ENCODE measurements at places on chromosomes 6 and 20.

DNA sequence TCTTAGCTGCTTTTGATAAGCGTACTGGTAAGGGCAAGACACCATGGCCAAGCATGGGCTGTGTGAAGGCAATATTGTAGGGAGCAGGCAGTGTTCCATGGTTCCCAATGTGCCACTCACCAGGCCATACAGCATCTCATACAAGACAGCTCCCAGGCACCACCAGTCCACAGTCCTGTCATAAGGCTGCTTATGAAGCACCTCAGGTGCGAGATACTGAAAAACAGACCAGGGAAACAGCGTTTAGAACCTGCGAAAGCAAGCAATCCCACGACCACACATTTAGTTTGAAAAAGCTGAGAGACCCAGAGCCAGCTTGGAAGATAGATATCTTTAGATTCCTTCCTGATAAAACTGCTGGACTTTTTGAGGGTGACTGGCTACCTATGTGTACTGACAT lies 119.1 kb upstream of the SLC2A12 start:
- no peak for DNase-seq

DNA sequence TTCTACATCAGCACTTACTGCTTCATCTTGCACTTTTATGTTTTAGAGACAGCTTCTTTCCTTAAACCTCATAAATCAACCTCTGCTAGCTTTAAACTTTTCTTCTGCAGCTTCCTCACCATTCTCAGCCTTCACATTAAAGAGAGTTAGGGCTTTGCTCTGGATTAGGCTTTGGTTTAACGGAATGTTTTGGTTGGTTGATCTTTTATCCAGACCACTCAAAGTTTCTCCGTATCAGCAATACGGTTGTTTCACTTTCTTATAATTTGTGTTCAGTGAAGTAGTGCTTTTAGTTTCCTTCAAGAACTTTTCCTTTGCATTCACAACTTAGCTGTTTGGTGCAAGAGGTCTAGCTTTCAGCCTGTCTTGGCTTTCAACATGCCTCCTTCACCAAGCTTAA lies 40.4 kb downstream of the DNAAF9 start:
- no peak for DNase-seq

- DNase-seq = peak; percentile 5
These were observed 1405.1 kb upstream of the EYS start for GRCh38 chr6:67112120-67112519.

DNA sequence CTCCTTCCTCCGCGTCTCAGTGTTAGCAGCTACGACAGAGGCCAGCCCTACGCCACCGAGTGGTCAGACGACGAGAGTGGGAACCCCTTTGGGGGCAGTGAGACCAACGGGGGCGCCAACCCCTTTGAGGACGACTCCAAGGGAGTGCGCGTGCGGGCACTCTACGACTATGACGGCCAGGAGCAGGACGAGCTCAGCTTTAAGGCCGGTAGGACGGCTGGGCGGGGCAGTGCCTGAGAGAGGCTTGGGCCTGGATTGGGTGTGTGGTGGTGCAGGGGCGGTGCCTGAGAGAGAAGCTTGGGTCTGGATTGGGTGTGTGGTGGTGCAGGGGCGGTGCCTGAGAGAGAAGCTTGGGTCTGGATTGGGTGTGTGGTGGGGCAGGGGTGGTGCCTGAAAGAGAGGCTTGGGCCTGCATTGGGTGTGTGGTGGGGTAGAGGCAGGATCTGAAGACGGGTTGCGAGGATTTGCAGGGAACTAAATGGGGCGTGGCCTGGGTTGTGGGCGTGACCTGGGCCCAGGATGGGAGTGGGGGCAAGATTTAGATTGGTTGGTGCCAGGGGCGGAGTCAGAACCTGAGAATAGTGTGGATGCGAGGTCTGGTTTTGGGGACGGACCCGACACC lies 24.4 kb downstream of the SPDEF start:
- peak; percentile 70 for DNase-seq

- DNase-seq = no peak
These were observed 153.6 kb upstream of the QKI start for GRCh38 chr6:163260911-163261310.

- DNase-seq = no peak
These were observed 77.6 kb upstream of the STXBP5 start for GRCh38 chr6:147126618-147127022.

- DNase-seq = no peak
These were observed 215.0 kb upstream of the NOX3 start for GRCh38 chr6:155670655-155671054.

- no peak for DNase-seq
These were observed 48.2 kb upstream of the TLDC2 start for GRCh38 chr20:36827541-36828279.

DNA sequence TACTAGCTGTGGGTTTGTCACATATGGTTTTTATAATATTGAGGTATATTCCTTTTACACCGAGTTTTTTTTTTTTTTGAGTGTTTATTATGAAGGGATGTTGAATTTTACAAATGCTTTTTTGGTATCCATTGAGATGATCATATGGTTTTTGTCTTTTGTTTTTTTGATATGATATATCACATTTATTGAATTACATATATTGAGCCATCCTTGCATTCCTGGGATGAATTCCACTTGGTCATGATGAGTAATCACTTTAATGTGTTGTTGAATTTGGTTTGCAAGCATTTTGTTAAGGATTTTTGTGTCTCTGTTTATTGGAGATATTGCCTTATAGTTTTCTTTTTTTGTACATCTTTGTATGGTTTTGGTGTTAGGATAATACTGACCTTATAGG lies 3.3 kb upstream of the ZNF337 start:
- peak; percentile 12 for DNase-seq

GRCh38 chr20:47258745-47259695 lies 97.5 kb downstream of the ZMYND8 start:
- peak; percentile 17 for DNase-seq

GRCh38 chr6:133704371-133704770 lies 184.5 kb upstream of the TCF21 start:
- DNase-seq = peak; percentile 63

- DNase-seq = peak; percentile 28
These were observed 4.2 kb upstream of the VARS1 start for GRCh38 chr6:31799781-31800180.

GRCh38 chr6:12648171-12648570 lies 68.4 kb upstream of the PHACTR1 start:
- no peak for DNase-seq

- DNase-seq = peak; percentile 83
These were observed 92.6 kb downstream of the UTRN start for GRCh38 chr6:144377586-144378210.

DNA sequence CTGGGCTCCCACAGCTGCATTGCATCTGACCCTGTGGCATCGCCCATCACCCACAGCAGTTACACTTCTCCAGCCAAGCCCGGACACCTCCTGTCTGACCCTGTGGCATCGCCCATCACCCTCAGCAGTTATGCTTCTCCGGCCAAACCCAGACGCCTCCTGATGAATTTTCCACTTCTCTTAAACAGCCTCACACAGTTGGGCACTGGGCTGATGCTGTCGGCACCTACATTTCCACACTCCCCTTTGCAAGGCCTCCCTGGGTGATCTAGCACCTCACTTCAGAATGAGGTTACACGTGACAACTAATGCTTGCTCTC lies 175.2 kb upstream of the ARID1B start:
- no peak for DNase-seq

DNA sequence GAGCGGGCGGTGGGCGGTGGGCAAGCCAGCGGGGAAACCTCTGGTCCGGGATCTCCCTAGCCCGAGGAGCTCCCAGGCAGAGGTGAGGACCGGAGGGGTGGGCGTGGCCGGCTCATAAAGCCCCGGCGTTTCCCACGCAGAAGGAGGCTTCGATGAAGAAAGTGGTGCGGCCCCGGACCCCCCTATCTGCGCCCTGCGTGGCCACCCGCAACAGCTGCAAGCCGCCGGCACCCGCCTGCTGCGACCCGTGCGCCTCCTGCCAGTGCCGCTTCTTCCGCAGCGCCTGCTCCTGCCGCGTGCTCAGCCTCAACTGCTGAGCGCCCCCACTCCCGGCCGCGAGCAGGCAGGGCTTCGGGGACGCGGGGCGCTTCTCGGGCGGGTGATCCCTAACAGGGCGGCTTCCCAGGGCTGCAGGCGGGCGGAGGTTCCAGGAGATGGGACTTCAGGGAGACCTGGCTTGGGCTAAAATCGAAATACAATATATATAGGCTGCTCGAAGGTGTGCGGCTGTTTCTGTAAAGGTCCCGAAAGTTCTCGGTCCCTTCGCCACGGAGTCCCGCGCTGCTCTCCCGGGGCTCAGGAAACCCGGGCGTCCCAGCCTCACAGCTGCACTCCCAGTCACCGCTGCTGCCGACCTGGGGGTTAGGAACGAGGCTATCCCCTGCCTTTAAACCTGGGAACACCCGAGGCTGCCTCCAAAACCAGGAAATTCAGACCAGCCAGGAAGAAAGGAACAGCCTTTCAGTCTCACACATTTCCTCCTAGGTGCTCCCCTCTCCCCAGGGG lies 27.8 kb downstream of the ASIP start:
- peak; percentile 41 for DNase-seq

- no peak for DNase-seq
These were observed 56.3 kb upstream of the EYA4 start for GRCh38 chr6:133184798-133185372.

DNA sequence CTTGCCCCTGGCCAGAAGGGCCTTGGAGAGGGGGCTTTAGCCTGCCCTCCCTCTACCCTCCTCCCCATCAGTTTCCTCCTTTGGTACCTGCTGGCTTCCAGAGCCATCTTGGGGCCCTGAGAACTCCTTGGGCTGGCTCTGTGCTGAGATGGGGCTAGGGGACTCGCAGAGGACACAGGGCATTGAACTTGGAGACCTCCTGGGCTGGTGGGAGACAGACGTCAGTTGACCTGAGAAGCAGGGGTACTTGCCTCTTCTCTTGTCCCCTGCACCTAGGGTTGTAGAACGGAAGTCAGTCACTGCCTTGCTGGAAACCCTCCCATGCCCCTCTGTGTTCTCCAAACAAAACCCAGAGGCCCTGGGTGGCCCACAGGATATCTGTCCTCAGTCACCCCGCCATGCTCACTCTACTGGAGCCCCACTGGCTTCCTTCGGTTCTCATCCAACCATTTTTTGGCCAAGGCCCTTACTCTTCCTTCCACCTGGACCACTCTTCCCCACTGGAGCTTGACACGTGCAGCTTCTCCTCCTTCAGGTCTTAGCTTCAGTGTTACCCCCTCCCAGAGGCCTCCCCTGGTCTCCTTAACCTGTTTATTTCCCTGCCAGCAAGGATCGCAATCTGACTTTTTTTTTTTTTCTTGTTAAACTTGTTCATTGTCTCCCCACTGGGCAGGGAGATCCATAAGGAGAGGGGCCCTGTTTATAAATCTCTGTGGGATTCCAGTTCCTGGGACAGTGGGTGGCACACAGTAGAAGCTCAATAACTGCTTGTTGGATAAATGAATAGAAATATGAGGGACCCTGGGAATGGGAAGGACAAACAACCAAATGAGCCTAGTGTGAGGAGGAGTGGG lies 971 bp downstream of the RBCK1 start:
- no peak for DNase-seq

DNA sequence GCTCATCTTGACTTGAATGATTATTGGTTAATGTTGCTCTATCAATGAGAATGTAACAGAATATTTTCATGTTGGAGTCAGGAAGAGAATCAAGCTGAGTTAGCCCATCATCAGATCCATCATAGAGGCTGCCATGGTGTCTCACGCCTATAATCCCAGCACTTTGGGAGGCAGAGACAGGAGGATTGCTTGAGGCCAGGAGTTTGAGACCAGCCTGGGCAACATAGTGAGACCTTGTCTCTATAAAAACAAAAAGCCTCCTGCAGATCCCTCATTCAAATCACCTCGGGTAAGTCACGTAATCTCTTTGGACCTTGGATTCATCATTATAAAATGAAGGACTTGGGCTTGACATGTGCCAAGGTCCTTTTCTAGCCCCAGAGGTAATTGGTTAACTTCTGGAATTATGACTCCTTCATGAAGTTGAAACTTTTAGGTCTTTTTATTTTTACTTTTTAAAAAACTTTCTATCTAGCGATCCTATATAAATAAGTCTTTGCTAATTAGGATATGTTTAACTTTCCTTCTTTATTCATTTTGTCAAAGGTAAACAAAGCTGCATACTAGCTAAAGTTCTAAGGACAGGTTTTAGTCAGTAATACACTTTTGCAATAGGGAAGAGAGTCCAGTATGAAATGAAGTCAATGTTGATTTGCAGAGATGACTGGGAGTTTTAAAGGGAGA lies 110.9 kb downstream of the ZFAND3 start:
- DNase-seq = no peak

- no peak for DNase-seq
These were observed 153.6 kb upstream of the SHLD1 start for GRCh38 chr20:5596401-5597193.

DNA sequence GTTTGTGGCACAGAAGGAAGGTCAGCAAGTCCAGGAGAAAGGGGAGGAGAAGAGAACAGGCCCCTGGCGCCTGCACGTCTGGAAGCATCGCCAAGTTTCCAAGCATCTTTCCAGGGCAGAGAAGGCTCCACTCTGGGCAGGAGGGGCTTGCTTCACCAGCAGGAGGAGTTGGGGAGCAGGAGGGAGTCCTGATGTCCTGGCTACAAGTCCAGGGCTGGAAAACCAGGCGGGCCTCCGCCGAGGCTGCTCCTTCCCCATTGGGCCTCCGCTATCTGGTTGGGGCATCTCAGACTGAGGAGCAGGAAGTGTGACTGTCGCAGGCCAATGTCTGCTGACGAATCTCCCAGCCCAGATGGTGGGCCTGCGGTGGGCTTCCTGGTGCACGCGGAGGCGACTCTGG lies 421.9 kb downstream of the PREX1 start:
- DNase-seq = no peak

DNA sequence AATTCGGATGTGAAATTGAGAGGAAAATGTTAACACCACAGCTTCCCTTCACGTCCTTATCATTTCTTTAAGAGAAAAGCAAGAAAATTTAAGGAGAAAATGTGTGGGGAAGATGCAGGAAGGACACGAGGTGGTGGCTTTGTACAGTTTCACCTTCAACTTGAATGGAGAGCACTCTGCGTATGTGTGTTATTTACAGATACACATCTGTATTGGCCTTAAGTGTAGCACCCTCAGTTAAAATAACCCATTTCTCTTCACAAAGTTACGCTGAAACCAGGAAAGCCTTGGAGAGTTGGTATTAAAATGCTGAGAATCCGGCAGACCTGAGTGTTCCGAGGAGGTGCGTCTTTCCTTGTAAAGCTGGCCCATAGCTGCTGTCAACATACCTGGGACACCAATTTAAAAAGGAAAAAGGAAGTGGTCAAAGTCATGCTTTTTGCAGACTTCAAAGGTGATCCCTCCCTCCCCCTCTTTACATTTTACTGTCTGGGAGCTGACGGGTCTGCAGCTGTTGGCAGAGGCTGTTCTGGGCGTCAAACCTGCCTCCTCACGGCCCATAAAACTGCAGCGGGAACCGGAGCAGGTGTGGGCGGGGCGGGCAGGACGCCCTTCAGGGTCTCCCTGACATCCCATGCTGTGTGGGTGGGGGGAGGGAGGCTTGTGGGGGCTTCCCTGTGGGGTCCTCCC lies 61.3 kb upstream of the TBXT start:
- no peak for DNase-seq

GRCh38 chr20:37032077-37032476 lies 63.7 kb downstream of the RBL1 start:
- DNase-seq = no peak

DNA sequence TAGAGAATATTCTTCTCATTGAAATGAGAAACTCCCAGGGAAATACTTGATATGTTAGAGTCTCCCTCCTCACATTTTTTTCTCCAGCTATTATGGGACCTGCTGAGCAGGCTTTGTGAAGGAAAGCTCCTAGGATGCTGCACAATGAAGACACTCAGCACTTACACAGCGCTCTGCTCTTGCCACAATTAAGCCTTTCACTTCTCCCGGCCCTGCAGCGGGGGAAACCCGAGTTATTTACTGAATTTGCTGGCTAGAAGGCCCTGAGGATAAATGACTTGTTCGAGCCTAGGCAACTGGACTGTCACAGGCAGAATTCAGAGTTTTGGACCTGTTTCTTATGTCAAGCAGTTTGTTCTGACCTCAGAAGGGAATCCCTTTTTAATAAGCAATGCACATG lies 102.0 kb downstream of the MAP3K7 start:
- DNase-seq = no peak
